ENCODE measurements at places on chromosomes 13 and 19. TPM values are rescaled to one million over a fixed set of nuclear protein-coding genes. Genes with fewer than 3 reads are reported as not detected.

Gene PRRG2
- 1.5 TPM for total RNA-seq

- no peak overlapping the region for H3K27ac ChIP-seq
- H3K4me3 ChIP-seq: no peak overlapping the region
These were observed 9.5 kb upstream of the ERVV-1 start for GRCh38 chr19:53004242-53004641.

- H3K36me3 ChIP-seq: peaks cover 2% of the 10 kb centered on the region
- no peaks in the 10 kb centered on the region for H3K27me3 ChIP-seq
- no peak for DNase-seq
- H3K4me3 ChIP-seq: no peak overlapping the region
- H3K4me1 ChIP-seq: peaks cover 3% of the 10 kb centered on the region
- no peak overlapping the region for H3K27ac ChIP-seq
These were observed 12.0 kb upstream of the CRTC1 start for GRCh38 chr19:18671303-18672043.

Gene CEACAM8
- total RNA-seq: not detected

GRCh38 chr19:24141612-24142011 is 54.6 kb downstream of the ZNF254 start:
- H3K27ac ChIP-seq: no peak overlapping the region
- no peak for DNase-seq

Gene LPAR6
- total RNA-seq: 22.3 TPM

GRCh38 chr13:78604782-78605611 is 1.6 kb upstream of the POU4F1 start:
- H3K27ac ChIP-seq: no peak overlapping the region
- no peak for DNase-seq
- no peaks in the 10 kb centered on the region for H3K36me3 ChIP-seq
- H3K4me3 ChIP-seq: no peak overlapping the region
- peaks cover 7% of the 10 kb centered on the region for H3K4me1 ChIP-seq
- H3K27me3 ChIP-seq: peaks cover 57% of the 10 kb centered on the region

DNA sequence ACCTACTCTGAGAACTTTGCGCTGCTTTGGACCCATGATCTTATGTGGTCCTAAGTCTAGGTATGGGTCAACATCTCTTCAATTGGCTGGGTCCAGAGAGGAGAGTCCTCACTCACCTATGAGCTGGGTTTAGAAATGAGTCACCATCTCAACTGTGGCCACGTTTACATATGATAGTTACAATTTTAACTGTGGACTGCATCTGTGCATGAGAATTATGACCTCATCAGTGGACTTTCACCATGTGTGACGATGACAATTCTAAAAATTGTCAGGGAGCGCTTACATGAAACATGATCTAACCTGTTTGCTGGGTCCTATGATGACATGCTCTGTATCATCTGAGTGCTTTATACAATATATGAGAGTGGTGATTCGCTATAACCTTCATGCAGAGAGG is 12.7 kb upstream of the ZNF724 start:
- no peak for DNase-seq
- no peak overlapping the region for H3K27ac ChIP-seq
- no peak overlapping the region for H3K4me3 ChIP-seq

Gene SULT2B1
- not detected for total RNA-seq

GRCh38 chr19:7434391-7434790 is 54.4 kb downstream of the PEX11G start:
- H3K27ac ChIP-seq: no peak overlapping the region
- no peaks in the 10 kb centered on the region for H3K36me3 ChIP-seq
- DNase-seq: no peak
- H3K27me3 ChIP-seq: no peaks in the 10 kb centered on the region
- H3K4me3 ChIP-seq: no peak overlapping the region
- H3K4me1 ChIP-seq: no peaks in the 10 kb centered on the region

DNA sequence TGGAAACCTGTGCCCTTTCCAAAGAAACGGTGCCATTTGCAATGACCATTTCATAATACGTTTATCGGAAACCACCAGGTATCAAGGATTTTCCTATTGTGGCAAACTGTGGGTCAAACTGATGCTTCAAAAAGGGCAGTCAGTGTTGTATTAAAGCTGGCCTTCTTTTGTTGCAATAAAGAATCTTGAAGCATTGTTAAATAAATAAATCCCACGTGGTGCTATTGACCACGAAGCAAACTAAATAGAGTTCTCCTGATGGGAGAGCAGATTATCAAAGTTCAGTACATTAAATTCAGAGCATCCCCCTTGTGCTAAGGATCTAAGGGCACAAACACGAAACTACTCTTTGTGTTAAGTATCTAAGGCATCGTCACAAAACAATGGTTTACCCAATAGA is 545.9 kb upstream of the MIR17HG start:
- no peaks in the 10 kb centered on the region for H3K36me3 ChIP-seq
- H3K27ac ChIP-seq: no peak overlapping the region
- no peak for DNase-seq
- no peaks in the 10 kb centered on the region for H3K4me1 ChIP-seq
- no peaks in the 10 kb centered on the region for H3K27me3 ChIP-seq
- H3K4me3 ChIP-seq: no peak overlapping the region

DNA sequence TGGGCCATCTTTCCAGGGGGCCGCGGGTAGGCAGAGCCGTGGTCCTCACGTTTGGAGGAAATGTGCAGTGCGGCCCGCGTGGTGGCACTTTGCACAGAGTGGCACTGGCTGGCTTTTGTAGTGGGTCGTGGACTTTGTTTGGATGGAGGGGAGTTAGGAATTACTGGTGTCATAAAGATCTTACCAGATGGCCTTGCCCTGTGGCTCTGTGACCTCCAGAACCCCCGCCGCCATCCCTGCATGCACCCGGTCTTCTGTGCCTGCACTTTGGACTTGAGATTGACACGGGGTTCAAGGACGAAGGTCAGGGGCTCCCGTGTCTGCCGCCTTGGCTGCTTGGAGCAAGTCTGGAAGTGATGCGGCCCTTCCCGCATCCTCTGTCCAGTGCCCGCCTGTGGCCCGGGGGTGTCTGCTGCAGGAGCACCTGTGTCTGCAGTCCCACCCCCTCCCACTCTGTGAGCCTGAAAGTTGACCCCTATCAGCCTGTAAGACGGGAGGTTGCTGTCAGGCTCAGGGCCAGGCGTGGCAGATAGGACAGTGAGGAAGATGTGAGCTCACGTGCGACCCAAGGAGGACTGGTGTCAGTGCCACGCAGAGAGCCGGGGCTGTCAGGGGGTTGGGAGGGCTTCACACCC is 2.2 kb downstream of the GNA11 start:
- no peak overlapping the region for H3K27ac ChIP-seq
- no peak for DNase-seq
- H3K36me3 ChIP-seq: no peaks in the 10 kb centered on the region
- H3K4me3 ChIP-seq: peak overlapping the region; percentile 76
- H3K27me3 ChIP-seq: no peaks in the 10 kb centered on the region

DNA sequence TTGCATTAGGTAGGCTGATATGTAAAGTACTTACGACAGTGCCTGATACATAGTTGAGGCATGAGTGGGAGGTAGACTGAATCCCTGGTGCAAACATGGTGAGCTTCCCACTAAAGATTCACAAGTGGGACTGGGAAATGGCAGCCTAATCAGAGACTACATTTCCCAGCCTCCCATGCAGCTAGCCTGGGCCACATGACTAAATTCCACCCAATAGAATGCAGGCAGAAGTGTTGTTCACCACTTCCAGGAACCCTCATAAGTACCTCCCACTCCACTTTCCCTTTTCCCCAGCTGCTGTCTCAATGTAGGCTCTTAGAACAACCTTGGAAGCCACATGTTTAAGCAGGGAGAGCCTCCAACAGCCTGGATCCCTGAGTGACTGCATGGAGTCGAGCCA is 104.9 kb downstream of the CACNA1A start:
- no peaks in the 10 kb centered on the region for H3K27me3 ChIP-seq
- no peak overlapping the region for H3K4me3 ChIP-seq
- peaks cover 18% of the 10 kb centered on the region for H3K4me1 ChIP-seq
- H3K27ac ChIP-seq: no peak overlapping the region

- DNase-seq: no peak
- no peak overlapping the region for H3K4me3 ChIP-seq
- H3K27me3 ChIP-seq: no peaks in the 10 kb centered on the region
- no peak overlapping the region for H3K27ac ChIP-seq
- no peaks in the 10 kb centered on the region for H3K36me3 ChIP-seq
These were observed 9.2 kb downstream of the JOSD2 start for GRCh38 chr19:50501568-50502475.

Gene CSNK1G2
- total RNA-seq: 96.6 TPM

- H3K27ac ChIP-seq: no peak overlapping the region
- DNase-seq: no peak
- H3K4me3 ChIP-seq: no peak overlapping the region
- peaks cover 8% of the 10 kb centered on the region for H3K4me1 ChIP-seq
- no peaks in the 10 kb centered on the region for H3K36me3 ChIP-seq
- no peaks in the 10 kb centered on the region for H3K27me3 ChIP-seq
These were observed 4.2 kb downstream of the CEACAM19 start for GRCh38 chr19:44675521-44675920.

Gene NEK3
- total RNA-seq: 23.5 TPM

Gene HIF3A
- 8.5 TPM for total RNA-seq

Gene BST2
- total RNA-seq: 20.7 TPM

- no peak for DNase-seq
- no peaks in the 10 kb centered on the region for H3K27me3 ChIP-seq
- H3K36me3 ChIP-seq: peaks cover 7% of the 10 kb centered on the region
- H3K4me3 ChIP-seq: peak overlapping the region; percentile 78
- peaks cover 13% of the 10 kb centered on the region for H3K4me1 ChIP-seq
- peak overlapping the region; percentile 60 for H3K27ac ChIP-seq
These were observed 631 bp downstream of the TRMT1 start for GRCh38 chr19:13115936-13116281.

DNA sequence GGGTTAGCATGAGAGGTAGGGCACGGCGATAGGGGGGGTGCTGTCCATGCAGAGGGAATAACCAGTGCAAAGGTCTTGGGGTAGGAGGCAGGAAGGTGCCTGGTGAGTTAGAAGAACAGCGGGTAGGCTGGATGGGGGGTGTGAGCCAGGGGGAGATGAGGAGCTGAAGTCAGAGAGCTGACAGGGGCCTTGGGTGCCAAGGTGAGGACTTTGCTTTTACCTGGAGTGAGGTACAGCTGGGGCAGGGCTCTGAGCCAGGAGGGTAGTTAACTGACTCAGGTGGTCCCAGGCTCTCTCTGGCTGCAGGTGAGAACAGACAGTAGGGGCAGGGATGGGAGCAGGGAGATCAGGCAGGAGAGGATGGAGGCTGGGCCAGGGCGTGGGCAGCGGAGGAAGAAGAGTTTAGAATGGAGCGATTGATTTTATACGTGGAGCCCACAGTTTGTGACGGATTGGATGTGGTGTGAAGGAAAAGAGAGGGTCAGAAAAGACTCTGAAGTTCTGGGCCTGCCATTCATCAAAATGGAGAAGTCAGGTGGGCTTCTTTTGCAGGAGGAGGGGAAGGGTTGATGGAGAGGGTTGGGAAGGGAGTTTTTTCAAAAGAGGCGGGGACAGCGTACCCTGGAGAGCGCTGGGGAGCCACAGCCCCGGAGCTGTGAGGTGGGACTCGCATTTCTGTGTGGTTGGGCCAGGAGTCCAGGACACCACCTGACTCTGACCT is 1.2 kb upstream of the GRAMD1A start:
- DNase-seq: no peak
- peak overlapping the region; percentile 89 for H3K27ac ChIP-seq
- H3K36me3 ChIP-seq: no peaks in the 10 kb centered on the region
- no peak overlapping the region for H3K4me3 ChIP-seq

DNA sequence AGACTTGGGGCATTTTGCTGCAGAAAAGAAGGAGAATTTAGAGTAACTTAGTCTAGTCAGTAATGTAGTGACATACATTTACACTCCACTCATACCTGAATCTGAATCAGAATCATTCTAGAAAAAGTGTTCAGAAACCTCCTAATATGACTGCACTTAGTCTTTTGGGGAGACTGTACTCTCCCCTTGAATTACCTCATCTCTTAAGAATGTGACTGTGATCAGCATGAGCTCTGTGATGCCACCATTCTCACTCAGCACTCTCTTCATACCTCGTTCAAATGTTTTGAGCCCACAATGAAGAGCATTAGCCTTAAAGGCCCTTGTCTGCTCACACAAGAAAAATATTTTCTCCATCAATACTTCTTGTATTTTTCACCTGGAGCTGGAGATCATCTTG is 229.4 kb downstream of the FGF14 start:
- no peaks in the 10 kb centered on the region for H3K36me3 ChIP-seq
- H3K4me3 ChIP-seq: no peak overlapping the region
- H3K4me1 ChIP-seq: no peaks in the 10 kb centered on the region
- DNase-seq: no peak
- no peaks in the 10 kb centered on the region for H3K27me3 ChIP-seq
- no peak overlapping the region for H3K27ac ChIP-seq

GRCh38 chr13:98370806-98371515 is 193.9 kb upstream of the RNF113B start:
- H3K27me3 ChIP-seq: no peaks in the 10 kb centered on the region
- H3K4me3 ChIP-seq: no peak overlapping the region
- no peak overlapping the region for H3K27ac ChIP-seq
- no peaks in the 10 kb centered on the region for H3K4me1 ChIP-seq

- H3K4me1 ChIP-seq: no peaks in the 10 kb centered on the region
- DNase-seq: no peak
- no peak overlapping the region for H3K4me3 ChIP-seq
- H3K36me3 ChIP-seq: no peaks in the 10 kb centered on the region
- H3K27me3 ChIP-seq: no peaks in the 10 kb centered on the region
- no peak overlapping the region for H3K27ac ChIP-seq
These were observed 179.8 kb upstream of the NBEA start for GRCh38 chr13:34762312-34762711.

Gene PAF1
- total RNA-seq: 53.6 TPM

Gene RCBTB2
- total RNA-seq: 9.9 TPM

Gene MATK
- total RNA-seq: not detected
